ENCODE measurements at places on chromosomes 1 and 21.

- peaks cover 12% of the 10 kb centered on the region for H3K4me1 ChIP-seq
- H3K36me3 ChIP-seq = no peaks in the 10 kb centered on the region
- DNase-seq = no peak
- peaks cover 4% of the 10 kb centered on the region for H3K27me3 ChIP-seq
These were observed 2.9 kb downstream of the PGBD5 start for GRCh38 chr1:230423261-230423660.

DNA sequence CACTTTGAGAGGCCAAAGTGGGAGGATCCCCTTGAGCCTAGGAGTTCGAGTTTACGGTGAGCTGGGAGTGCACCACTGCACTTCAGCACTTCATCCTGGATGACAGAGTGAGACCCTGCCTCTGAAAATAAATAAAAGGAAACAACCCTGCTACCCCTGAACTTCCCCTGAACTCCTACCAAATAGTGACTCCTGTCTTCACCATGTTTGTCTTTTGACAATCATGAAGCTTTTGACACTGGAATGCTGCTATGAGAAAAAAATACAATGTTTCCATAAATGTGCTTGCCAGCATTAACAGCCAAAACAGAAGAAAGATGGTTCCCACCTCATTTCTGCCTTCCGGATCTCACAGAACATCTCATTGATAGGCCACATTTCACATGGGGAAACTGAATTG lies 10.4 kb downstream of the ZBTB8A start:
- no peak overlapping the region for H3K4me3 ChIP-seq
- H3K27ac ChIP-seq = no peak overlapping the region
- H3K27me3 ChIP-seq = no peaks in the 10 kb centered on the region
- H3K4me1 ChIP-seq = no peaks in the 10 kb centered on the region
- H3K36me3 ChIP-seq = no peaks in the 10 kb centered on the region

- no peak overlapping the region for H3K4me3 ChIP-seq
- no peaks in the 10 kb centered on the region for H3K4me1 ChIP-seq
- no peak for DNase-seq
- no peaks in the 10 kb centered on the region for H3K27me3 ChIP-seq
These were observed 42.7 kb upstream of the B3GALT2 start for GRCh38 chr1:193229136-193229535.

DNA sequence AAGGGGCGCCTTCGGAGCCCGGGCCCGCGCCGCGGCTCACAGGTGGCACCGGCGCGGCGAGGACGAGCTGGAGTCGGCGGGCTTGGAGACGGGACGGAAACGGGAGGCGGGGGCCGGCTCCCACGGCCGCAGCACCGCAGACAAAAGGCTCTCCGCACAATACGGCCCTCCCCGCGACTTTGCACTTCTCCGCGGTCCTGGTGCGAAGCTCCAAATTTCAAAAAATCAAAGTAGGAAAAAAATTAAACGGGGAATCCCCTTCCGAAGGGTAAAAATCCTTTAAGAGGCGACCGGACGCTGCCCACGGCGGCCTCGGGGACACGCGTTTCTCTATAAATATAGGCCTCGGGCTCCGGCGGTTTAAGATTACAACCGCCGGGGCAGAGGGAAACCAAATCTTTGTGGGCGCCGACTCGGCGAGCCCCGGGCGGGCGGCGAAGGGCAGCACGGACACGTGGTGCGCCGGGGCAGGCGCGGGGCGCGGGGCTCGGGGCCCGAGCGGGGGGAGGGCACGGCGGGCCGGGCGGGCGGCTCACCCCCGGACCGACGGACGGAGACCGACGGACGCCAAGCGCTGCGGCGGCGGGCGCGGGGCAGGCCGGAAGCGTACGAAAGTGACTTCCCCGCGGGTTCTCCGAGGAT lies 453 bp downstream of the PABPC4 start:
- peaks cover 9% of the 10 kb centered on the region for H3K36me3 ChIP-seq
- peaks cover 40% of the 10 kb centered on the region for H3K4me1 ChIP-seq
- H3K4me3 ChIP-seq = peak overlapping the region; percentile 65
- H3K27ac ChIP-seq = peak overlapping the region; percentile 94
- H3K27me3 ChIP-seq = no peaks in the 10 kb centered on the region
- DNase-seq = no peak

DNA sequence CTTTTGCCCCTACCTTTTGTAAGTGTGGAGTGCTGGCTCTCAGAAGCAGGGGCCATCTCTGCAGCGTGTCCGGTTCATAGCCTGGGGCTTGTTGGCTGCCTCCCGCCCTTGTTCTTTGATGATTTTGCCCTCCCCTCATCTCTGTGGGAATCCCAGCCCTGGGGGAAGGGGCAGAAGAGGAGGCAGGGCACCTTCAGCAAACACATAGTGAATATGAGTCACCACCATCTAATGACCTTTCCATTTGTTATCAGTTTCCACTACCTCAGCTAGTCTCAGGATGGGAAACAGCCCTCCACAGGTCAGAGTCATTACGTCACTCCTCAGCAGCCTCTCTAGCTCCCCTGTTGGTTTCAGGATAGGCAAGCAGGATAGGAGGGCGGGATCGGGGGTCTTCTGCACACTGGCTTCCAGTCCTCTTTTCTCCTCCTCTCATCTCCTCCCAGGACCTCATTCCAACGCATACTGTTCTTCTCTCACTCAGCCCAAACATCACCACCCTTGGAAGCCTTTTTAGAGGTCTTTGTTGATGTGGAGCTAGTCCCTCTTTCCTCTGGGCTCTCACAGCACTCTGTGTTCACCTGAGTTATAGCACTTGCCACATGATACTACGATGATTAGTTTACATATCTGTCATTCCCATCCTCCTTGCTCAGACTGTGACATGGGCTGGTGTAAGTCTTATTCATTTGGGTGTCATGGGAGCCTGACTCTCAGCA lies 15.8 kb downstream of the GADD45A start:
- H3K4me3 ChIP-seq = no peak overlapping the region
- H3K4me1 ChIP-seq = no peaks in the 10 kb centered on the region
- H3K36me3 ChIP-seq = peaks cover 53% of the 10 kb centered on the region
- no peaks in the 10 kb centered on the region for H3K27me3 ChIP-seq
- H3K27ac ChIP-seq = no peak overlapping the region
- no peak for DNase-seq

- H3K4me3 ChIP-seq = no peak overlapping the region
- H3K27ac ChIP-seq = peak overlapping the region; percentile 7
- H3K27me3 ChIP-seq = no peaks in the 10 kb centered on the region
- no peak for DNase-seq
- no peaks in the 10 kb centered on the region for H3K36me3 ChIP-seq
These were observed 16.8 kb upstream of the PDIK1L start for GRCh38 chr1:26094677-26095383.

DNA sequence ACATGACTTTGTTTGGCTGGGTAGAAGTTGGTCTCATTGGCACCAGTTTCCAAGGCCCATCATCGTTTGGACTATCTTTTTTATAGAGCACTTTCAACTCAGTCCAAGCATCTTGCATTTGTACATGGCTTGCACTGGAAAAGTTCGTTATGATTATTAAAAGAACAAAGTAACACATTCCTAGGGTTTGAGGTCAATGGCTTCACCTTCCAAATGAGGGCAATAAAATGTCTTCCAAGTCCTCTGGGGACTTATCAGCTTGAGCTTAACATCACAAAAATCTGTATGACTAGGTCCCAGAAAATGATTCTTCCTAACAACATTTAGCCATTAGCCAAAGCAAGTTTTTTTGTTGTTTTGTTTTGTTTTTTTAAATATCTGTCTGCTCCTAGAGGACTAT lies 610.8 kb downstream of the LMO4 start:
- no peaks in the 10 kb centered on the region for H3K4me1 ChIP-seq
- no peaks in the 10 kb centered on the region for H3K27me3 ChIP-seq
- H3K4me3 ChIP-seq = no peak overlapping the region
- H3K36me3 ChIP-seq = no peaks in the 10 kb centered on the region
- H3K27ac ChIP-seq = no peak overlapping the region

- peak overlapping the region; percentile 80 for H3K4me3 ChIP-seq
- H3K36me3 ChIP-seq = no peaks in the 10 kb centered on the region
- H3K4me1 ChIP-seq = peaks cover 3% of the 10 kb centered on the region
- peak overlapping the region; percentile 92 for H3K27ac ChIP-seq
These were observed 1.8 kb downstream of the NIBAN1 start for GRCh38 chr1:184972315-184973055.

DNA sequence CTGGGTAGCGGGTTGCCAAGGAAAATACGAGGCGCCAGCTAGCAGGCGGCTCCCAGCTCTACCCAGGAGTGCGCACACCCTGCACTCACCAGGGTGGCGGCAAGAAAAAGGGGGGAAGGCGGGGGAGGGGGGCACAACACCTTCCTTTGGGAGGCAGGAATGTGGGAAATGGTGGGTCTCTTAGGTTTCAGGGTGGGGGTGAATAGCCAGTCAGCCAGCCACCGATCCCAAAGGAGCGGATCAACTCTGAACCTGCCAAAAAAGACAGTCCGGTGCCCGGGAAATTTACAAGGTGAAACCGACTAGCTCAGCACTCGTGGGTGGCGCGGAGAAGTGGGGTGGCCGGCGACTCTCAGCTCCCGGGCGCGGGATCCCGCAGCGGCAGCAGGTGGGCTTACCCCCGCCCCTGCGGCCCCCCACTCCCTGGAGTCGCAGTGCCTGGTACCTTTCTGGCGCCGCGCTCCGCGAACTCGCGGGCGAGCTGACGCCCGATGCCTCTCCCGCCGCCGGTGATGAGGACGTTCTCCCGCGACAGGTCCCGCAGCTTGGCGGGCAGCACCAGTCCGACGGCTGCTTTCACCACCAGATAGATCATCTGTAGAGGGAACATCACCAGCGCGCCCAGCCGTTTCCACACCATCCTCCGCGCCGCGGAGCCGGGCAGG lies 1.2 kb downstream of the DHRS3 start:
- no peak for DNase-seq
- H3K4me3 ChIP-seq = peak overlapping the region; percentile 87
- peak overlapping the region; percentile 98 for H3K27ac ChIP-seq
- H3K36me3 ChIP-seq = peaks cover 6% of the 10 kb centered on the region
- H3K4me1 ChIP-seq = peaks cover 46% of the 10 kb centered on the region

GRCh38 chr1:192225703-192226102 lies 67.4 kb downstream of the RGS18 start:
- H3K4me3 ChIP-seq = no peak overlapping the region
- no peaks in the 10 kb centered on the region for H3K36me3 ChIP-seq
- H3K27me3 ChIP-seq = no peaks in the 10 kb centered on the region
- DNase-seq = no peak

GRCh38 chr1:212716161-212716560 lies 16.5 kb upstream of the BATF3 start:
- H3K4me1 ChIP-seq = no peaks in the 10 kb centered on the region
- no peak for DNase-seq
- H3K4me3 ChIP-seq = no peak overlapping the region

GRCh38 chr21:21101911-21102310 lies 103.7 kb downstream of the NCAM2 start:
- H3K27ac ChIP-seq = no peak overlapping the region
- H3K27me3 ChIP-seq = no peaks in the 10 kb centered on the region
- H3K4me3 ChIP-seq = no peak overlapping the region
- no peaks in the 10 kb centered on the region for H3K36me3 ChIP-seq

DNA sequence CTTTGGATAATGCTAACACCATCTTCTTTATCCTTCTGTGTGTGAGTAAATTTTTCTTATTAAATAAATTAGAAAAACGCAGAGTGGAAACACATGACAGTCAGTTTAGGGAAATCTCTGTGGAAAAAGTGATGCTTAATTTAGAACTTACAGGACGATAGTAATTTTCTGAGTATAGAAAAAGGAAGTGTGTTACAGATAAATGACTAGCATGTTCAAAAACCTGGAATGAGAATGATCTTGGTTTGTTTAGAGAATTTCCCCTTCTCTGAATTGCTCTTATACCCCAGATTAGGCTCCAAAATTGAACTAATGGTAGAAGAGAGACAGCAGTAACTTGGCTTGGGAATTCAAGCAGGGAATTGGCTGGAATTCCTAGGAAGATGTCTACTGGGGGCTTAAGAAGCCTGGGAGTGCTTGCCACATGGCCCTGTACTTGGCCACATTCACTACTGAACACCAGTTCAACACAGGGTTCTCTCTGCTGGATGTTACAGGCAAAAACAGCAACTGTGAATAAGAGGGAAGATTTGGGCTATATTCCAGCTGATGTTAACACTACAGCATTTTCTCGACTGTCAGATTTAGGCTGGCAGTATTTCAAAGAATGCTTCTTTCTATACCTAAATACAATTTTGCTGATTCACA lies 1004.2 kb downstream of the TTLL7 start:
- no peaks in the 10 kb centered on the region for H3K27me3 ChIP-seq
- peaks cover 6% of the 10 kb centered on the region for H3K4me1 ChIP-seq
- DNase-seq = no peak
- H3K36me3 ChIP-seq = no peaks in the 10 kb centered on the region

GRCh38 chr1:6108937-6109614 lies 63.4 kb downstream of the KCNAB2 start:
- DNase-seq = no peak
- H3K4me1 ChIP-seq = no peaks in the 10 kb centered on the region
- no peaks in the 10 kb centered on the region for H3K36me3 ChIP-seq
- H3K4me3 ChIP-seq = no peak overlapping the region
- no peak overlapping the region for H3K27ac ChIP-seq
- H3K27me3 ChIP-seq = peaks cover 60% of the 10 kb centered on the region
